ENCODE measurements at places on chromosomes 4 and X.

GRCh38 chr4:182560358-182560757 lies 317.2 kb downstream of the TENM3 start:
- peak; percentile 28 for DNase-seq

DNA sequence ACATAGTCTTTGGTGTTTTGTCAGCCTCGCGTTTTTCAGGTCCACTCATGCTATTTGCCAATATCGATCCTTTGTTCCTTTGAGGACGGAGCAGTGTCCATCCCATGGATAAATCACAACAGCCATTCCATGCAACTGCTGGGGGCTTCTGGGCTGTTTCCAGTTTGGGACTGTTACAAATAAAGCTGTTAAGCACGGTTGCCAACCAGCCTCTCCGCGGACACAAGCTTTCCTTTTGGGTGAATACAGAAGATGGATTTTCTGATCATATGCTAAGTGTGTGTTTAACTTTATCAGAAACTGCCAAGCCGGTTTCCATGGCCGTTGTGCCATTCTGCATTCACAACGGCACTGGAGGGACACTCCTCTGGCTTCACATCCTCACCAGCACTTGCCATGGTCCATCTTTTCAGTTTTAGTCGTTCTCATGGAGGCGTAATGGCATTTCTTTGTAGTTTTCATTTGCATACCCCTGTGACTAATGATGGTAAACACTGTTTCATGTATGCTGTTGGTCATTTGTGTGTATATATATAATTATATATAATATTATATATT lies 67.8 kb downstream of the ABLIM2 start:
- DNase-seq, result no peak

DNA sequence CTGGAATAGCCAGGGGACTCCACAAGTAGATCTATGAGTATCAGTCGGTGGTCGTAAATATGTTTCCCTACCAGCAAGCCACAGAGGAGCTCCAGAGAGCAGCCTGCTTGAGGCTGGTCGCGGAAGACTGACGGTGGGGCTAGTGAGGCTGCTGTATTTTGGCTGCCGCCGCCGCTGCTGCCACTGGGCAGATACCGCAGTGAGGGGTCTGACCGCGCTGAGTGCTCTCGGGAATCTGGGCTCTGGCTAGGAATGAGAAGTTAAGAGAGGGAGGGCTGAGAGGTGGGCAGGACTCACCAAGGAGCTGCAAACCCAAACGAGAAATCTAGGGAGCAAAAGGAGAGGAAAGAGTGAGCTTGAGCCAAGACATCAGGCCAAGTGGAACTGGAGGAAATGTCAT lies at the start of gene EXOC1L:
EXOC1L (plus strand) TSS at position 157 of the 400 bp plus-strand sequence; CDS start at position 394, 237 bp downstream.
- DNase-seq, result no peak

- no peak for DNase-seq
Observed at GRCh38 chr4:38802561-38803355, 1.8 kb downstream of the TLR1 start.

DNA sequence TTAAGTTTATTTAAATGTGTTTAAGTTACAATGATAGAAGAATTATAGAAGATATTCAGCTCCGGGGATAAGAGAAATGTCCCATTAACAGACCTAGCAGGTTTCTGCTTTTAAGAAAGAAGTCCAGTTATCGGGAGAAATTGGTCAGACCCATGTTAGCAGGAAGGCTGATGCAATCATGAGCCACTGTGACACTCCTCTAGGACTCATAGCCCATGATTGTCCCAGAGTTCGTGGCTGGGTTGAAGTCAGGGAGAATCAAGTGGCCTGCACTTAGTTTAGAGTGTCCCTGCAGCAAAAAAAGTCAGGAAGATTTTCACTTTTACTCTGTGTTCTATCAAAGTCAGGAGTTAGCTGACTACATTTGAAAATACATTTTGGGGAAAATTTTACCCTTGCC lies 72.0 kb downstream of the TMEM144 start:
- DNase-seq, result no peak

DNA sequence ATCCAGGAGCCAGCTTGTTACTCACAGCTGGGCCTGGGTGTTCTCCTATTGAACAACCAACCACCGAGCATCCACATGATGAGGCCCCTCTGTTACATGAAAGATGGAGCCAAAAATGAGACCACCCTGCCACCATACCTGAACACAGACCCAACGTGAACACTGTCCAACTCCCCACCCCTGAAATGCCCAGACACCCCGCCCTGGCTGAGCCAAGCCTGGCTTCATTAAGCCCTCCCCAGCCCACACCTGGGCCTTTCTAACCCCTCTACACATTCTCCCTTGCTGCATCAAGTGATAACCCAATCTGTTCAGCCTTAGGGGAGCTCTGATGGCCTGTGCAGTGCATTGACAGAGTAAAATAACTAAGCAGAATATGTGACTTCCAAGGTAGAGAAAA lies 80.7 kb downstream of the EVC start:
- no peak for DNase-seq

GRCh38 chrX:39298821-39299220 lies 497.6 kb downstream of the MID1IP1 start:
- no peak for DNase-seq

- no peak for DNase-seq
Observed at GRCh38 chr4:1271686-1272085, 18.0 kb upstream of the MAEA start.

- DNase-seq, result no peak
Observed at GRCh38 chr4:168811207-168811606, 198.8 kb downstream of the CBR4 start.

GRCh38 chrX:125622899-125623298 lies 303.2 kb downstream of the TEX13C start:
- no peak for DNase-seq

- DNase-seq, result no peak
Observed at GRCh38 chr4:79455216-79455615, 47.2 kb upstream of the GK2 start.

GRCh38 chr4:89156174-89156914 lies 45.0 kb downstream of the TIGD2 start:
- no peak for DNase-seq
